GM23248 (cell line): ENCODE measurements at places on chromosomes 11 and 22. TPM values are rescaled to one million over a fixed set of nuclear protein-coding genes. Genes with fewer than 3 reads are reported as not detected.

Gene CDC42EP1
- 59.7 and 83.8 TPM in 2 replicates for total RNA-seq

Gene SLC5A4
- not detected in 2 replicates for total RNA-seq

Gene OR8G5
- not detected in 2 replicates for total RNA-seq

Gene SLC36A4
- total RNA-seq, result 2.9 and 4.4 TPM in 2 replicates

Gene JHY
- 5.1 and 7.3 TPM in 2 replicates for total RNA-seq

Gene ADM
- 537 and 551 TPM in 2 replicates for total RNA-seq

Gene EHF
- not detected in 2 replicates for total RNA-seq
